ENCODE measurements at places on chromosomes 6 and 20.

- no peak for DNase-seq
These were observed 44.9 kb downstream of the GINS1 start for GRCh38 chr20:25452333-25452732.

GRCh38 chr20:22821796-22822195 lies 213.3 kb upstream of the SSTR4 start:
- DNase-seq = no peak

GRCh38 chr20:51607170-51607569 lies 64.7 kb upstream of the NFATC2 start:
- no peak for DNase-seq

- no peak for DNase-seq
These were observed 99.7 kb downstream of the ZMYND8 start for GRCh38 chr20:47256668-47257236.

GRCh38 chr6:16949716-16950115 lies 152.1 kb upstream of the STMND1 start:
- DNase-seq = no peak

- DNase-seq = no peak
These were observed 29.7 kb downstream of the LIN28B start for GRCh38 chr6:104986625-104987024.

- DNase-seq = peak; percentile 80
These were observed 37.5 kb upstream of the MRPS18A start for GRCh38 chr6:43724914-43725642.

GRCh38 chr6:42084889-42085288 lies 34.6 kb downstream of the TAF8 start:
- DNase-seq = no peak

GRCh38 chr6:55560290-55560885 lies 18.6 kb downstream of the HMGCLL1 start:
- no peak for DNase-seq

- no peak for DNase-seq
These were observed 463.0 kb downstream of the CDKAL1 start for GRCh38 chr6:20997143-20997769.

GRCh38 chr6:116265041-116265829 lies 11.4 kb upstream of the TSPYL4 start:
- no peak for DNase-seq
